Ovary (tissue), 10 donors: ENCODE measurements at places on chromosomes 11 and 22.

DNA sequence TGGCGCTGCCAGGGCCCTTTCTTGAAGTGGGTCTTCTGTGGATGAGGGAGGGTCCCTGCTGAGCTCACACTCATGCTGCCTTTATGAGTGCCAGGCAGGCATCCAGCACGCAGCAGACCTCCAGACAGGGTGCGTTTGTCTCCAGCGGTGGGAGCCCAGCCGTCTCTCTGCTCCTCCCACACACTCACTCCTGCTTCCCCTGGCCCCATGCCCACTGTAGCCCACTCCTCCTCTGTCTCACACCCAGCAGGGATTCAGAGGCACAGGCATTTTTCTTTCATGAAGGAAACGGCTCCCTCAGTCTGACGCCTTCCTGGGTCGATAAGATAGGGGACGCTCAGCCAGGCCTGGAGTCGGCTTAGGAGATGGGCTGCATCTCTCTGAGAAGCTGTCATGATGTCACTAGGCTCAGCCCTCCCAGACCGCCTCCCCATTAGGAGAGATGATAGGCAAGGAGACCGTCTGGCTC is 183.9 kb upstream of the NCAM1 start:
- no peak for DNase-seq

- DNase-seq, result no peak
Observed at GRCh38 chr11:46133119-46133518, 11.9 kb upstream of the PHF21A start.

- DNase-seq, result no peak
Observed at GRCh38 chr11:123330948-123331347, 99.1 kb upstream of the GRAMD1B start.

- DNase-seq, result peak; percentile 69
Observed at GRCh38 chr22:18156878-18157713, 7.1 kb downstream of the USP18 start.

GRCh38 chr22:29205594-29206371 is at the start of gene EMID1:
EMID1 (plus strand) TSS chr22:29205896; CDS start chr22:29206039, 143 bp downstream.
- peak; percentile 57 for DNase-seq

DNA sequence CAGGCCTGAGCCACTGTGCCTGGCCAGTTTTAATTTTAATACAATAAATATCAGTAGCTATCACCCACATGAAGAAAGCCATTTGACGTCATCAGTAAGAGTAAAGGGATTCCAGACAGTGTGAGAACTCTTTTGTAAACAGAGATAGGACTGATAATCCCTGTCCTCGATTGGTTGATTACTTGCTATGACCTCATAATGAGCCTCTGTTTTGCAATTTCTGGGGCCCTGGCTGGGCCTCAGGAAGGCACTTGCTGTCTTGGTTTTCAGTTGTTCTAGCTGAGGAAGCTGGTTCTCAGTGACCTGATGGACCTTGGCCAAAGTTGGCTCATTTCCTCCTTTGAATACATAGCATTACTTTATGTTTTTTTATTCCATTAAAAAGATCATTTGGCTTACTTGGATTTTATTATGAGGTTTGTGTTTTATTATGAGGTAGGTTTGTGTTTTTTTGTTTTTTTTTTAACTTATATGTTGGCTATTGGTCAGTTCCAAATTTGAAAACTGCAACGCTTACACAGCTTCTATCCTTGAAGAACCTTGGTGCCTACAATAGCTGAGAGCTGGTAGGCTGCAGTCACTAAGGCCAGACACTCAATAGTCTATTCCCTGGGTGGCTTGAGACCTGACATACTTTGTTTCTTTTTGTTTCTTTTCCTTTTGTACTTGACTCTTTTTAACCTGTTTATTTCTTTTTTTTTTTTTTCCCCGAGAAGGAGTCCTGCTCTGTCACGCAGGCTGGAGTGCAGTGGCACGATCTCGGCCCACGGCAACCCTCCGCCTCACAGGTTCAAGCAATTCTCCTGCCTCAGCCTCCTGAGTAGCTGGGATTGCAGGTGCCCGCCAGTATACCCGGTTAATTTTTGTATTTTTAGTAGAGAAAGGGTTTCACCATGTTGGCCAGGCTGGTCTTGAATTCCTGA is 20.0 kb downstream of the MARK2 start:
- no peak for DNase-seq

DNA sequence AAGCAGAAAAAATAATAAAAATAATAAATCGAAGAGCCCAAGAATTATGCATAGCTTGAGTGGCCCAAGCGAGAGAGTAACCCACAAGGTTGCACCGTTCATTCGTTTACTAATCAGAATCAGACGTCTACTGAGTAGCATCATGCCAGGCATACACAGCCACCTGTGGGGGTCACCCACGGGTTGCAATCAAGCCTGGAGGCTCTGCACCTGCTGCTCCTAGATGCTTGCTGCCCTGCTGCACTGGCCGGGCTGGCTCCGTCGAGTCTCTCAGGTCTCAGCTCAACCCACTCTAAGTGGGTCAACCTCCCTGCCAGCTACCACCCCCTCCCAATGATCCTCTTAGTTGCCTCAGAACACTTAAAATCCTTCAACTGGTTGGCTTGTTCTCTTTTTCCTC is 2.0 kb upstream of the TESMIN start:
- DNase-seq, result no peak

GRCh38 chr11:22162756-22163155 is 30.1 kb upstream of the ANO5 start:
- no peak for DNase-seq

DNA sequence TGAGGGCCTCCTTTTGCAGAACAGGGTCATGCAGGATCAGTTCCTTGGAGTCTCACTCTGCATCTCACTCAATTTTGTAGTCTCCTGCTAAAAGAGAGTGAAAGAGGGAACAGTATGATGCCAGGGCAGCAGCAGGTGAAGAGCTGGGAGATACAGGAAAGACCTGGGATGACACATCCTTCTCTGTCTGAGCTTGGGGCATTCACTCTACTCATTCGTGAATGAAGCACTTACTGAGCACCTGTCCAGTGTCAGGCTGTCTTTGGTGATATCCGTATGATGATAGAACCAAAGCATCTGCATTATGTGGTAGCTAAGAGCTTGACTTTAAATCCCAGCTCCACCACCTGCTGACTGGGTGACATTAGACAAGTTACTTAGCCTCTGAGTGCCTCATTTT is 14.4 kb downstream of the SREBF2 start:
- no peak for DNase-seq

DNA sequence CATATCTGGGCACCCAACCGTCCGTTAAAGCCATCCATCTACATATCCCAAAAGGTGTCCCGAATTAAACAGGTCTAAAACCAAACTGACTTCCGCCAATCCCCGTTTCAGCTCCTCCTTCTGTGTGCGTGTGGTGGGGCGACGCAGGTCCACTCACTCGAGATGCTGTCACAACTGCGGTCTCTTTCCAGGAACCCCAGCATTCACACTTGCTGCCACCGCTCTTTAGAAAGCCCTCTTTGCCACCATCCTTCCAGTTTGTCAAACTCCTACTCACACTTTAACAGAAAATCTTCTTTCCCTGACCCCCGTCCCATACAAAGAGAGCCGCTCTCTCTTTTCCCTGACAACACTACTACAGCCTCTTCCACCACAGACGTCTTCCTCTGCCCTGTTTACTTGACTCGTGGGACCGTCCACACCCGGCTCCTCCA is 467 bp downstream of the ESS2 start:
- DNase-seq, result no peak

DNA sequence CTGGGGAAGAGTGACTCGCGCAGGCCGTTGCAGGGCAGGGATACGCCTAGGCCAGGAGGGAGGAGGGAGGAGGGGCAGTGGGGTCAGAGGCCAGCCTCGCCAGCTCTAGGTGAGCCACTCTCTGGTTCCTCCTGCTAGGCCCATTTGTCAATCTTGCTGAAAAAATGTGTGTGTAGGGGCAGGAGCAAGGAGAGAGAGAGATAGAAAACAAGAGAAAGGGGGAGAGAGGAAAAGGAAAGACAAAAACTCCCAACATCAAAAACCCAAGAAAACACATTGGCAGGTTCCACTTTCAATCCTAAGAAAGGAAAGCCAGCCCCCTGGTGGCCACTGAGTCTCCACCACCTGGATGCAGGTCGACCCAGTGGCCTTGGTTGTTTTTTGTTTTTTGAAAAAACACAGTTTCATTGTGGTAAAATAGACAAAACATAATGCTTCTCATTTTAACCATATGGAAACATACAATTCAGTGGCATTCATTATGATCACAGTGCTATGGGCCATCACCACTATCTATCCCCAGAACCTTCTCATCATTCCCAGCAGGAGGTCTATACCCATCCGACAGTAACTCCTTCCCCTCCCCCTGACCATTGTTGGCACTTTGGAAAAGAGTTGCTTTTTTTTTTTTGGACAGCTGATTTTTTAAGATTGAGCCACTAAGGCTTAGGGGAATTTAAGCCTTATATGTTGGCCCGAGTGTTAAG is 10.9 kb downstream of the OMP start:
- peak; percentile 63 for DNase-seq

DNA sequence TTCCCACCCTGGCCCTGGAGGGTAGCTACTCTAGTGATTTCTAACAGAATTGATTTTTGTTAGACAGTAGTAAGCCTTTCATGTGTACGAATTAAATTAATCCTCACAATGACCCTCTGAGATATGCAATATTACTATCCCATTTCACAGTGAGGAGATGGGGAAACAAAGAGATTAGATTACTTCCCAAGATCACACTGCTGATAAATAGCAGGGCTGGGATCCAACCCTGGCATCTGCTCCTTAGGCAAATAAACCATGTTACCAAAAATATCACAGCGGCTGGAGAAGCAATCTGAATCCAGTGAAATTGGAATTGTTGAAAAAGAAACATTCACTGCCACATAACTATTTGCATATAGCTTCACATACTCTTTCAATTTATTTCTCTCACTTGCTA is 12.8 kb upstream of the CAVIN3 start:
- no peak for DNase-seq

GRCh38 chr11:57658023-57658361 is 430 bp downstream of the CLP1 start:
- no peak for DNase-seq

DNA sequence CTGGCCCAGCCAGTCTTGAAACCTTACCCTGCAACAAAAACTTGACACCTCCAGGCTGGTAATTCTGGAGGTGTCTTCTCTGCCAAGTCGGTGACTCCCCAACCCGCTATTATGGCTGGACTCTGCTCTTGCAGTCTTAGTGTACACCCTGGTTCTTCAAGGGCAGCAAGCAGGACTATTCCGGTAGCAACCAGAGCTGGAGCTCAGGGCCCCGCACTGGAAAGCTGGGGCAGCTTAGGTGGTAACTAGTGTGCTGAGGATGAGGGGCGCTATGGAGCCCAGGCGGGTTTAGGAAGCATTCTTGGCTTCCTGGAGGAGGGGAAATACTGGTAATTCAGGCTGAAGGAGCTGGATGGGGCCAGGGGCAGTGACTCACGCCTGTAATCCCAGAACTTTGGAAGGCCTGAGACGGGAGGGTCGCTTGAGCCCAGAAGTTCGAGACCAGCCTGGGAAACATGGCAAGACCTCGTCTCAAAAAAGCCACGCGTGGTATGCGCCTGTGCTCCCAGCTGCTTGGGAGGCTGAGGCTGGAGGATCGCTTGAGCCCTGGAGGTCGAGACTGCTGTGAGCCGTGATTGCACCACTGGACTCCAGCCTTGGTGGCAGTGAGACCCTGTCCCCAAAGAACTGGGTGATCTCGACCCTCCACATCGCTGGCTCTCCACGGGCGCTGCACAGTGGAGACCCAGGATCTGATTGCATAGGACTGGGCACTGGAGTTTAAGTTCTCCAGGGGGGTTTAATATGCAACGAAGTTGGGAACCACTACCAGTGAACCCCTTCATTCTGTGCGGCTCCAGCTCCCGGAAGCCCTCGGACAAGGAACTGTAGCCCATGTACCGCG is 10.6 kb upstream of the AIFM3 start:
- no peak for DNase-seq

- DNase-seq, result no peak
Observed at GRCh38 chr11:46348566-46349401, 1.5 kb downstream of the DGKZ start.

- DNase-seq, result no peak
Observed at GRCh38 chr22:40766956-40767355, 52.2 kb downstream of the SLC25A17 start.
